Stimulated activated CD8-positive, alpha-beta memory T cell treated with anti-CD3 and anti-CD28 coated beads, Interleukin-4, amount 100 ng/mL, for 1 hour (primary cell): ENCODE measurements at places on chromosomes 2 and 18.

DNA sequence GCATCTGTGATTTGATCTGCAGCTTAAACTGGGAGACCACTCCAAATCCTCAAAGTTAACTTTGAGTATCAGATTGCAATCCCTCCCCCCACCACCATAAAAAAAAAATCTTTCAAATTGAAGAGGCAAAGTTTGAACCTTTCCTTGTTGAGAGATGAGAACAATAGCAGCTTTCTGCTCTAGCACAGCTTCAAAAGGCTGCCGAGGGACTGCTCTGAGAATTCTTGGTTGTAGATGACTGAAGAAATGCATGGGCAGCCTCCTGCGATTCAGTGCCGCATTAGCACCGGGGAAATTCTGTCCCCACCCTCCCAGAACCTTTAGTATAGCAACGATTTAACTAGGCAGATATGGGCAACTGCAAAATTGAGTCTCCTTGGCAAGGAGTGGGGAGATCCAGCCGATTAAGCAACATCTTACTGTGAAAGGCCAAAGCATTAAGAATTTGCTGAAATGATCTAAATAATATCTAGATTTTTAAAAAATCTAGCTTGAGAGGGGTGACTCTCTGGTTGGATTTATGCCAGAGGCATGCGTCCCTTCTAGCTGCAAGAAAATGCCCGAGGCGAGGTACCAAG, 3.9 kb upstream of the SP5 start:
- no peak for DNase-seq

DNA sequence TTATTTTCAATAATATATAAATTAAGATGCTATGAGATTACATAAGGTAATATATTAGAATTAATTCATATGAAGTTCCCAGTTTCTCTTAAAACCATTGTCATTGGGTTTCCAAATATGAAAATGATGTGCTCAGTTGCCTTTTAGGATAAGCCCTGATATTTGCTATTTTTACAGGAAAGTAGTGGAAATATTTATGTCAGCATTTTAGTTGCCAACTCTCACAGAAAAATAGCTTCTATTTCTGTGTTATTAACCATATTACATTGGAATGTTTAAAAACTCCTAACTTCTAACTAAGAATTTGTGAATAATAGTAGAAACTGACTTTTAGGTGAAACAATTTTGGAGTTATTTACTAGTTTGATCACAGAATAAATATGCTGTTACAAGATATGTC, 74.0 kb downstream of the TMX3 start:
- DNase-seq = no peak

- no peak for DNase-seq
Measured at GRCh38 chr2:183459466-183459865, 335.2 kb downstream of the NUP35 start.

GRCh38 chr2:157046396-157046795, 211.1 kb upstream of the GALNT5 start:
- DNase-seq = no peak

DNA sequence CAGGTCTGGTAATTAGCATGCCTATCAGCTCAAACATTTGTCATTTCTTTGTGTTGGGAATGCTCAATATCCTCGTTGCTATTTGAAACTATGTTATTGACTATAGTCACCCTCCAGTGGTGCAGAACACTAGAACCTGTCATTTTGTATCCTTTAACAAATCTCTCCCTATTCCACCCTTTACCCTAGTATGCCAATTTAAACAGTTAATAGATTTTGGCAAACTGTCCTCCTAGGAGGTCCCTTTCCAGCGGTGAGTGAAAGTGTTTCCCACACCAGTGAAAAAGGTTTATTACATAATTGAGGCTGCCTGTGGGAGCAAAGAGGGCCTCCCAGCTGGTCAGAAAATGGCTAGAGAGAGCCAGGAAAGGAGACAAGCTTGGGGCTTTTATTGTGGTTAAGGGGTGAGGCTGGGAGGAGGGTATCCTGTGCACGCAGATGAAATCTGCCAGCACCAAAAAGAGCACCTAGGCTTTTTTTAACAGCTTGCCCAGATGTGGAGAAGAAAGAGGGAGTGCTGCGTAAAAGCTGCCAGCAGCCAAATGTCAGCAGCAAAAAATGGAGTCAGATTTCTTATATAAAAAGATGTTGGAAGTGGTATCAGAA, 1.8 kb upstream of the DRC1 start:
- no peak for DNase-seq

DNA sequence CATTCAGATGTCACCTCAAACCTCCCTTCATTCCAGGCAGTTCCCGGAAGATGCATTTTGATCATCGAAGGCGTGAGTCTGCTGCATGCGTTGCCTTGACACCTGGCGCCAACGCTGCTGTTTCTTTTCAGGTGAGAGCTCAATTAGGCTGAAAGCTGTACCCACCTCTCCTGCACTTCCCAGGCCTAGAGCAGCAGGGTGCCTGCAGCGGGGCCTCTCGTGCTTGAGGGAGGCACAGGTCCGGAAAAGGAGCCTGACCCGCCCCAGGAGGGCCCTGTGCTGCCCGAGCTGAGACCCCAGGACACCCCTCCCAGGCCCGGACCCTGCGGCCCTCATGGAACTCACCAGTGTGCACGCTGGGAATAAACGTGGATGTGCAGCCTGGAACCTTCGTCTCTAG, 31.4 kb upstream of the KCNG2 start:
- no peak for DNase-seq

DNA sequence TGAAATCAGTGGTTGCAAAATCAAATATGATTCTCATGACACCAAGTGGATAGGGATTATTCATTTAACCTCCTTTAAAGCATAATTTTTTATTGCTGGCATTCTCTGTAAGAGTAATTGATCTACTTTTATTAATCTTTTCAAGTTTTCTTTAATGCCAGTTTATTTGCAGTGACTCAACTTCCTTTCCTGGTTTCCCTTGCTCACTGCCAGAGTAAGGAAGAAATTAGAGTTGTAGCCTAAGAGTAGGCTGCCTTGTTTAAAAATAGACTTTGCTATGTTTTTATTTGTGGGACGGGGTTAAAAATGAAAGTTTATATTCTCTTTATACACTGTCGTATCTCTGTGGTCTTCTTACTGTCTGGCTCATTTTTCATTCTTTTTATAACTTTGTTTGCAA, 148.6 kb downstream of the WDR7 start:
- DNase-seq = no peak

DNA sequence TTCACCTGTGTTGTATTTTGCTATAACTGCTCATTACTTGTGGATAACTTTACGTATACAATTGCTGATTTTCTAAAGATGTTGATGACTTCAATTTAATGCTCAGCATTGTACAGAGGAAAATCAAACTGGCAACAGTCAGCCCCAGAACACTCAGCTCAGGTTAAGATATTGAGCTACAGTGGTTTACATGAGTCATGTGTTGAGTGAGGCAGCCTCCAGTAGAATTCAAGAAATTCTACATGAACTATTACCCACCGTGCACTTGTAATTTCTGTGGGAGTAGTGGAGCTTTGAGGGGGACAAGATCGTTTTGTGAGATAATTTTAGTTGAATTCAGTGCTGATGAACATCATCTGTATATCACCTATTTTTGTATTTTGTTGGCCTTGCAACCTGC, 292.3 kb downstream of the ALPK2 start:
- DNase-seq = no peak

DNA sequence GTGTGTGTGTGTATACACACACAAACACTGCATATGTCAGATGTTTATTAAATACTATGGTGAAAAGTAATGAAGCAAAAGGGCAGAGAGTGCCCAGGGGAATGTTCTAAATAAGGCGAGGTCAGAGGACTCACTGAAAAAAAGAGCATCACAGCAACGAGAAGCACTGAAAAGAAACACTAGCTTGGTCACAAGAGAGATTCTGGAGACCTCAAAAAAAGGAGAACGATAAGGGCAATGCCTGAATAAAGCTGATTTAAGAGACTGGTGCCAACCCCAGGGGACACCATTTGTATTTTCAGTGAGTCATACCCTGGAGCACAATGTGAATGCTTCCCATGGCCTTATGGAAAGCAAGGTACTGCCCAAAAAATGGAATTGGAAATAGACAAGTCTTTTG, 14.5 kb downstream of the SLC40A1 start:
- no peak for DNase-seq

GRCh38 chr2:86314125-86314524, 23.3 kb downstream of the REEP1 start:
- DNase-seq = no peak

DNA sequence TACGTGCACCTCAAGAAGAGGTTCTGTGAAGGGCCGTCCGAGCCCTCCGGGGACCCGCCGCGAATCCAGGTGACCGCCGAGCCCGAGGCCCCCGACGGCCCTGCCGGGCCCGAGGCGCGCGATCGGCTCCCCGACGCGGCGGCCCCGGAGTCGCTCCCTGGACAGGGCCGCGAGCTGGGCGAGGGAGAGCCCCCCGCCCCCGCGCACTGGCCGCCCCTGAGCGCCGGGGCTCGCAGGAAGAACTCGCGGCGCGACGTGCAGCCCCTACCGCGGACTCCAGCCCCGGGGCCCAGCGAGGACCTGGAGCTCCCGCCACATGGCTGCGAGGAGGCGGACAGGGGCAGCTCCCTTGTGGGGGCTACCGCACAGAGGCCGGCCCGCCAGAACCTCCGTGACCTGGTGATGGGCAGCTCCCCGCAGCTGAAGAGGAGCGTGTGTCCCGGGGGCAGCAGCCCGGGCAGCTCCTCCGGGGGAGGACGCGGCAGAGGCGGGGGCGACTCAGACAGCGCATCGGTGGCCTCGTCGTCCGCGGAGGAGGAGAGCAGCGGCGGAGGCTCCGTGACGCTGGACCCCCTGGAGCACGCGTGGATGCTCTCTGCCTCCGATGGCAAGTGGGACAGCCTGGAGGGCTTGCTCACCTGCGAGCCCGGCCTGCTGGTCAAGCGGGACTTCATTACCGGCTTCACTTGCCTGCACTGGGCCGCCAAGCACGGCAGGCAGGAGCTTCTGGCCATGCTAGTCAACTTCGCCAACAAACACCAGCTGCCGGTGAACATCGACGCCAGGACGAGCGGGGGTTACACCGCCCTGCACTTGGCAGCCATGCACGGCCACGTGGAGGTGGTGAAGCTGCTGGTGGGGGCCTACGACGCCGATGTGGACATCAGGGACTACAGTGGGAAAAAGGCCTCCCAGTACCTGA, 812 bp downstream of the SOWAHC start:
- no peak for DNase-seq

DNA sequence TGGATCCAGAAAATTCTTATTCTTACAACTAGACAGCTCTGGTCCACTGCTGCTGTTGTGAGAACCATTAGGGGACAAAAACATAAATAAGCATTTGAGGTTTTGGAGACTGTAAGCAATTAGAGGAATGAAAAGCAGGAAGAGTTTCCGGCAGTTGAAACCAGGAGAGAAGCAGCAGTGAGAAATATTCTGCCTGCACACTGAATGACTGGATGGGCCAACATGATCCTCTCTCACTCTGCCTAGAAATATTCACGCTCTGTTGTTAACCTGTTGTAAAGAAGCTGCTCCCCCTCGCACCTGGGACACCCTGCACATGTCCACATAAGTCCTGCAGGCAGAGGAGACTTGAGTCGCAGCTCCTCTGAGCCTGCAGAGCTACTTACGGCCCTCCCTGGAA, 60.4 kb upstream of the RNF152 start:
- no peak for DNase-seq

GRCh38 chr2:27907547-27907946, 17.0 kb downstream of the BABAM2 start:
- no peak for DNase-seq

DNA sequence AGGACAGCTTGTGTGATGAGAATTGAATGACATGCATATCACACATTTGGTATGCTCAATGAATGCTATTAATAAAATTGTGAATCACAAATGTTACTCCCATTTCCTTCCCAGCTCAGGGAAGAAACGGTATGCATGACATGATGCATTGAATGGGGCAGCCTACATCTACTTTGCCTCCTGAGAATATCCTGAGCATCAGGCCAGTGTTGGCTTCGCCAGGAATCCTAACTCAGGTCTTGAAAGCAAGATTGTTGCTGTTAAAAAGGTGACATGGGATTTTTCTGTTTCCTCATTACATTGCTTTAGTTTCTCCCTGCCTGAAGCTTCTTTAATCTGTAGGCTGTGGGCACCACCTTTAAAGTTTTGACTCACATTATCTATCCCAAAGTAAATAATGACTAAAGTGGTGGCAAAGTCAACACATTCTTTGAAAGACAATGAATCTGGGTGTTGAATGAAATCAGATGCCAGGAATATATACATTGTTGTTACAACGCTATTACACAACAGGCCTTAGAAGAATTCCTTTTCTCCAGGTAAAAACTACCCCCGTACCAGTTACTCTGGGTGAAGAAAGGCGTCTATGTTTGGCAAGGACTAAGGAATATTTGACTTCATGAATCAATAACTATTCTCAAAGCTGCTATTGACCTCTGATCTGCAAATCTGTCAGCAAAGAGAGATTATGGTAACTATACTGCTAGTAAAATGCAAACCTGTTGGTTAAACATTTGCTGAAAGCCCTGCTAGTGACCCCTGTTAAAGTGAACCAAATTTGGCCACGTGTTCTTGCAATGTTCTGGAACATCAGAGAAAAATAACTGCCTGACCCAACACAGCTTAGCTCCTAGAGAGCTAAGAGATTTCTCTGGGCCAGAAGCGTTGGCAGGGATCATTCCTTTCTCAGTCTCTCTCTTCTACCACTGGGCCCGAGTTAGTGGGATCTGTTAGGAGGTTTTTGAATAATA, 30.5 kb upstream of the NEDD4L start:
- DNase-seq = no peak

DNA sequence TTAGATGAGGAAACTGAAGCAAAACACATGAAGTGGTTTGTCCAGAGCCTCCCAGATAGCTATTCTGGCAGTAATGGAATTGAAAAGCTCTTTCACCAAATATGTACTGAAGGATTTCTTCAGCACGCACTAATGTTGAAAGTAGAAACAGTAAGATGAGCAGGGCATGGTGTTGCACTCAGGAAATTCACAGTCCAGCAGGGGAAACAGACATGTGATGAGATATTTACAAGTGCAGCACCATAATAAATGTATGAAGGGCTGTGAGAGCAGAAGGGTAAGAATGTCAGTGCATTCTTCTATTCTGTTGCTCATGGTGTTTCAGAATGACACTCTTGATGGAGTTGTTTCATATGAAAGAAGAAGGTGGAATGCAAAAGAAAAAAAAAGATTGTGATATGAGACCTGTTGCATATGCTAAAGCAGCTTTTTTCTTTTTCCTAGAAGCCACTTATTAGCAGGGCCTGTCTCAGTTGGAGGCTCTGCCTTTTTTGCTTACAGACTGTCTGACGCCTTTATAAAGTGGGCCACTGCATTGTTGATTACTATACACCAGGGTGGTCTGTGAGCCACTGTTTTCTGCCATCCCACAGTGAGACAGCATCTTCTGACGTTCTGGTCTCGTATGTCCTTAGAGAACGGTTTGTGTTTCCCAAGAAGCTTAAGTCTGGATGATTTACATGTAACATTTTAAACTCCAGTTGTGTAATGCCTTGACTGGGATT, 516.9 kb downstream of the ARHGAP15 start:
- no peak for DNase-seq

DNA sequence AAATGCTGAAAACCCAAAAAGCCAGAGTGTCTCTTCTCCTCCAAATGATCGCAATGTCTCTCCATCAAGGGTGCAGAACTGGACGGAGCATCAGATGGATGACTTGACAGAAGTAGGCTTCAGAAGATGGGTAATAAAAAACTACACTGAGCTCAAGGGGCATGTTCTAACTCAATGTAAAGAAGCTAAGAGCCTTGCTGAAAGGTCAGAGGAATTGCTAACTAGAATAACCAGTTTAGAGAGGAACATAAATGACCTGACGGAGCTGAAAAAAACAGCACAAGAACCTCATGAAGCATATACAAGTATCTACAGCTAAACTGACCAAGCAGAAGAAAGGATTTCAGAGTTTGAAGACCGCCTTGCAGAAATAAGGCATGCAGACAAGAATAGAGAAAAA, 9.7 kb upstream of the POLE4 start:
- no peak for DNase-seq
